ENCODE measurements at places on chromosomes 6 and 20.

- DNase-seq, result no peak
These were observed 8.9 kb upstream of the SPATA2 start for GRCh38 chr20:49924247-49924646.

DNA sequence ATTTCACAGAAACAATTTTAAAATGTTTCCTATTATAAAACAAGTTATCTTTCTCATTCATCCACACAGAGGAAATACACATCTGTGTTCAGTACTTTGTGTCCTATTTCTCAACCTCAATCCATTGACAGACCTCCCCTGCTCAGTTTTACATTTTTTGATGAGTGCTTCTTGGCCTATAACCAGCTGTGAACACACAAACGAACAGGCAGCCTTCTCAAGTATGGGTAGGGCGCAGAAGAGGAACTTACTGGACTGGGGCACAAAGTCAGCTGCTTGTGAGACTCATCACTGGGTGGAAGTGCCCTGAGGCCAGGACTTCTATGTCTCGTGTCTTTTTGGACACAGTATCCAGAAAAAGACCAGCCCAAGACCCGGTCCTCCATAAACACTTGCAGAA, 2.8 kb downstream of the RPS6KA2 start:
- no peak for DNase-seq

GRCh38 chr6:900716-901605, 208.0 kb upstream of the EXOC2 start:
- no peak for DNase-seq

DNA sequence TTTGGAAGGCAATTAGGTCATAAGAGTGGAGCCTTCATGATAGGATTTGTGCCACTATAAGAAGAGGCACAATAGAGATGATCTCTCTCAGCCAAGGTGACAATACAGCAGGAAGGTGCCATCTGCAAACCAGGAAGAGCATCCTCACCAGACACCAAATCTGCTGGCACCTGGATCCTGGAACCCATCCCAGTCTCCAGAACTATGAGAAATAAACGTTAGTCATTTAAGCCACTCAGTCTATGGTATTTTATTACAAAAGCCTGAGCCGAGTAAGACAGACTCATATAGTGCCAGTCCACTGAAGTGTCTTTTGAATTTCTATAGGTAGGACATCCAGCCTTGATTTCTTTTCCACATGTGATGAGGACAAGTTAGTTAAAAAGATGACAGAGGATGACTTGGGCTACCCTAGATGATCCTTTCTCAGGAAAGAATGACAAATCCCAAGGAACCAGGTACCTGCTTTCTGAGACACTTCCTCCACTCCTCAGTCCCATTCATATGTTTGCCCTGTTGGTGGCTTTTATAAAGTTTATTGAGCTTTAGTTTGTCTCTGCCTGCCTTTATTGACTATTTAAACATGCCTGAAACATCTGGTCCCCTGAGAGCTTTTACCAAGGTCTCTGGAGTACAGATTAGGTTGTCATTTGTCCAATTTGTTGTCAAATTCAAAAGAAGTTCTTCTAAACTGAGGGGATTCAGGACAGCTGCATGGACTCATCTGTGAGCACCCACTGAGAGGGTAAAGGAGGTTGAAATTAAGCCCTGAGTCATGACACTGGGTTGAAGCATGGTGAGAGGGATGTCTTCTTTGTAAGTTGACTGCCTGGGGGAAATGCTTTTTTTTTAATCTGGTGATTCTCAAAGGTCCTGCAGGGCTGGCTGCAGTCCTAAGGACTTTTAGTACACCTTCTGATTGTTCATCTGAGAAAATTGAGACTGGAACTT, 165.0 kb upstream of the PLCB4 start:
- DNase-seq, result no peak

DNA sequence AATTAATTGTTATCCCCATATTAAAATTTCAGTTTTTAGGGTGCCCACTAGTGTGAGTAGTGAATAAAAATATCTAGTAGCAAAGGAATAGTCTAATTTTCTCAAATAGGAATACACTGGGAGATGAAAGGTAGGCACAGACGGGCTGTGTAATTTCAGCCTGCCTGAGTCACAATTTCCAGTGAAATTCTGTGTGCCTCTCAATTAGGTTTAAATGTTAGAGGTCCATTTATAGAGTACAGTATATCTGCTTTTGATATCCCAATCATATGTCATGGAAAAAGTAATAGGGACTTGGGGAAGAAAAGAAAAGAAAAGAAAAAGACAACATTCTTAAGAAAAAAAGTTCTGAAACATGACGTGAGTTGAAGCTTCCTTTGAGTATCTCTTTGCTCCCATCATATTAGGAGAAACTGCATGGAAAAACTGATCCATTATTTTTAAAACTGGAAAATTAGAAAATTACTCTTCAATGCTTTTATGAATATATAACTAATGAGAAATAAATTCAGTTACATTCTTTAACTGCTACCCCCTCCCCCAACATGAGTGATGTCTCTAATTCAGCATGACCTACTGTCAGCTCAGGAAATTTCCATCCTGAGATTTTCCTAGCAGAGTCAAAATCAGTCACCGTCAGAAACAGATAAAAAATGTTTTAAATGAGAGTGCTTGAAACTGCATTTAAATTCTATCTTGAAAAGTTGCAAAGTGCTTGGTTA, 473.8 kb upstream of the HSF2 start:
- no peak for DNase-seq

GRCh38 chr6:34225551-34225950, 11.1 kb upstream of the HMGA1 start:
- DNase-seq, result no peak

DNA sequence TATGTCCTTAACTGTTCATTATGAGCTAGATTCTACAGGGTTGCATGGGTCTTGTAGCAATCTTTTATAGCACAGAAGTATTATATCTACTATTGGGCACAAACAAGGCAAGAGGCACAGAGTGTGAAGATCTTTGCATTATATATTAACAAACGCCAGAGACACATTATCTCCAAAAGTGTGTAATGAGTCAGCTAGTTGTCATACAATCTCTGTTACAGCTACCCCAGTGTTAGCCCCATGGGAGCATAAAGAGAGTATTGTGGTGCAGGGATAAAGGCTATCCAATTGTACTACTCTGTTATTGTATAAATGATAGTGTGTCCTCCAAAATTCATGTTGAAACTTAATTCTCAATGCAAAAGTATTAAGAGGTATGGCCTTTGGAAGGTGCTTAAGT, 148.4 kb upstream of the RIMS1 start:
- DNase-seq, result no peak

- no peak for DNase-seq
These were observed 1371.5 kb downstream of the EPHA7 start for GRCh38 chr6:92047860-92048259.

- DNase-seq, result no peak
These were observed 131.2 kb upstream of the HDDC2 start for GRCh38 chr6:125432963-125433362.

DNA sequence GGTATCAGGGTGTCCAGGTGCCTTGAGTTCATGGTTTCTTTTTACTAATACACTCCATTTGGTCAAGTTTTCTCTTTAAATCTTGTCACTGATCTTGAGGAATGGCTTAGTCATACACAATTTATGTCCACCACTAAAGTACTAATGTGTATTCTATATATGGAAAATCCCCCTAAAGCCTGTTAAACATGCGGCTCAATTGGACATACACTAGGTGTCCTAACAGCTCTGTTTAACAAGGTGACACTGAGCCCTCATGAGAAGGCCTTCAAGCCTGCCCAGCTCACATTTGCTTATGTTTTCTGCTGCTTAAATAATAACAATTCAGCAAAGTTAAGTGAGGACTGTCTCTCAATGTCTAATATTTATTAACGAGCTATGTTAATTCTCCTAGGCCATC, 31.5 kb downstream of the PDE7B start:
- no peak for DNase-seq

- DNase-seq, result no peak
These were observed 61.0 kb downstream of the ENPP1 start for GRCh38 chr6:131868836-131869235.

- DNase-seq, result no peak
These were observed 67.4 kb upstream of the XRN2 start for GRCh38 chr20:21235484-21236445.

- DNase-seq, result no peak
These were observed 10.6 kb upstream of the TBC1D20 start for GRCh38 chr20:472889-473292.

DNA sequence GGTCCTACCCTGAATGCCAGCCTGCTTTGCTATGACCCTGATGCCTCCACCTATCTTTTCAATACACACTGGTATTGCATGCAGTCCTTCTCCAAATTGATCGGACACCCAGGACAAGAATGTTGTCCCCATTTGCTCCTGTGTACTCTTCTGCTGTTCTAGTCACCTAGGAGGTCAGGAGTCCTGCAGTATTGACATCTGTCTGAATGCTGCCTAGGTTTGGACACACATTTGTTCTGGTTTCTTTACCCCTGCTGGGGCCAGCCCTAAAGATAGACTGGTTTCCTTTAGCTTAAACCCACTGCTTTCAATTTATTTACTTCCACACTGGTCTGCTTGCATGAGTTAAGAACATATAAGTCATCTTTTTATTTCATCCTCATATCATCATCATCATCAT, 167.0 kb upstream of the CCN2 start:
- DNase-seq, result no peak

- DNase-seq, result no peak
These were observed 8.0 kb upstream of the COL21A1 start for GRCh38 chr6:56255349-56255748.

DNA sequence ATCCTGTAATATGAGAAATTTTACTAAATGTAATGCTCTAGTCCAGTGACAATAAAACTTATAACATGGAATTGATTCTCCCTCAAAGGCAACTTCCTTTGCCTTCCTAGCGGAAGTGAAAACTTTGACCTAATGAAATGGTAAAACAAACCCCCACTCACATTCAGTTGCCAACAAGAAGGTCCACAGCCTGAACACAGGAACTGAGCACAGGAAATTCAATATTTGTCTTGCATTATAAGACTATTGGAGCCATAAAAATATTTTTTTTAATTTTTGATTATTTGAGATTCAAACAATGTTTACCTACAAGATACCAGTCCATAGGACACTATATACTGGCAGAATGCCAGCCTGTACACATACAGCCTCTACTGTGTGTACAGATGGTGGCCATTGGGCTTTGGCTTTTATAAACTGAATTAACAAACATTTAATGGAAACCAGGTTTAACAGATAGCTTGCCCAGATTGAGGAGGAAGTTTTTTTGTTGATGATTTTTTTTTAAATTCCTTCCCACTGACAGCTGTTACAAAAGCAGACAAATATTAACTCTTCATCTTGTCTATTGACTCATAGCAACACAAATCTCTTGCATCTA, 481.5 kb upstream of the JAG1 start:
- no peak for DNase-seq

DNA sequence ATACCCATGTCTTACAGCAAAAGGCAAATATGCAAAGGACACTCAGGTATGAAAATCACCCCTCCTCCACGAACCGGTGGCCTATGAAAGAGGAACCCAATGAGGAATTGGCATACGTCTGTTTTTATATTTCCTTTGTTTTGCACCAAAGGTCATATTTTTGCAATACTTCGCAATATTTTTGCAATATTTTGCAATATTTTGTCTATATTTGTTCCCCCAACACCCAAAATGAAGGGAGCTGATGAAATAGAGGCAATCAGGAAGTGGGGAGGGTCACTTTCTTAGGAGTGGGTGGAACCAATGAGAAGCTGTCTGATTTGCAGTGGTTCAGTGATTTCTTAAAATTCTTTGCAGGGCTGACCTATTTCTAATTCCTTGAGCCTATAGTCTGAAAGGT, 296.8 kb upstream of the TSHZ2 start:
- no peak for DNase-seq

- DNase-seq, result no peak
These were observed 263.7 kb downstream of the BMP2 start for GRCh38 chr20:7031222-7031621.

- no peak for DNase-seq
These were observed 137.1 kb downstream of the SMOC2 start for GRCh38 chr6:168578036-168578435.

DNA sequence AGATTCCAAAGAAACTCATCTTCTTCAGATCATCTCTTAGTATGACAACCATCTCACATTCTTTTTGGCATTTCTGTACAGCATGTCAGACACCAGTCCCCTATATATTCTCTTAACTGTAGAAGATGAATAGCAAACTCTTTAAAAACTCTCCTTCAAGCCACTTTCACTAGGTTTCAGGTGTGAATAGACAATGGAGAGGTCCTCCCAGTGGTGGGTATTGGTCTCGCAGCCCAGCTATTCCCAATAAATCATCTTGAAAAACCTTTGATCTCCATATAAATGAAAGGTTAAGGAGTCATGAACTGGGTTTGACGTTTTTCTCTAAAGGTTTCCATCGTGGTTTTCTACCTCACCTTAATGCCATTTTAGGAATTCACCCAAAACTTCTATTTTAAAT, 180.0 kb downstream of the GJA1 start:
- no peak for DNase-seq

GRCh38 chr20:10313215-10313614, 94.6 kb downstream of the SNAP25 start:
- DNase-seq, result no peak

DNA sequence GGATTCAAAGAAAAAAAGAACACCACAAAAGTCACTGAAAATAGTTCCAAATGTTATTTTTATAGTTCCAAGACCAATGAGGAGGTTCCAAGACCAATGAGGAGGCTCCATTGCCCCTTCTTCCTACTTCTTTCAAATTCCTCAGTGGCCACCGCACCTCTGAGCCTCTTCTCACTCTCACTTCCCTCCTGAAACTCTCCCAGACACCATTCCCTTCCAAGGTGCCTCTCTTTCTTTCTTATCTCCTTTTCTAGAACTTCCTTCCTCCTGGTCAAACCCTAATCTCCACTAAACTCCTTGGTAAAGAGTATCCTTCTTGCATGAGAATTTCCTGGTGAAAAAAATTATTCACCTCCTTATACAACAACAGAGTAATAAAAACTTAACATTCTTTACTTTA, 20.4 kb upstream of the MCUR1 start:
- no peak for DNase-seq

- no peak for DNase-seq
These were observed 475.6 kb upstream of the ADGRB3 start for GRCh38 chr6:68159433-68159832.

DNA sequence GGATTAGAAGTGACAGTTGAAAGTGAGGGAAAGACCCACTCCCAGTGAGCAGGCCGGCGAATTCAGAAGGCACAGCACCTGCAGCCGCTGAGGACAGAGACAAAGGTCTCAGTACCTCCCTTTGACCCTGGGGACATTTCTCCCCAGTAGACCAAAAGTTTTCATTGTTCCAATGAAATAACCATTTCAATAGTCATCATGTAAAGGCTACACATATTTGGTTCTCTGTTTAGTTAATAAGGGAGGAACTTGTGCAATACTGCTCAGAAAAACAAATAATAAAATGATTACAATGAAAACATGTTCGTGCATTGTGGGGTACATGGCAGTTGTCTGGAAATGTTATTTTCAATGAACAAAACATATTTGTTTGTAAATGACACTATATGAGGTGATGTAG, 52.5 kb downstream of the EDN1 start:
- peak; percentile 11 for DNase-seq

DNA sequence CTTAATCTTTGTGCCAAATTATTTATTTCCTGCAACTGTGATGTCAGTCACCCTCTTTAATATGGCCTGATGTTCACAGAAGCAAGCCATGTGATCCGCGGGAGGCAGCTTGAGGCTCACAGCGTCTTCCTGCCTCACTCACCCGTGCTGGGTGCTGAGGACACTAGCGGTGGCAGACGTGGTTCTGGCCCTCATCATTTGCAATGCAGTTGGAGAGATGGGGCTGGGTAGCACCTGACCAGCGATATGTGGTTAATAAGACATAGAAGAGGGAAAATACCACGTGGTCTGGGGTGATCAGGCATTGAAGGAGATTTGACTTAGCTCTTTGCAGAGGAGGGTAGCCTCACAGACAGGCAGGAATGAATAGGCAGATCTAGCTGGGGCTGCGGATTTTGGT, 264.7 kb downstream of the TMEM242 start:
- DNase-seq, result no peak

Data from suprapubic skin (tissue), 4 donors.